ENCODE measurements at places on chromosomes 2 and 18.

- no peak for DNase-seq
These were observed 55.1 kb downstream of the DGKD start for GRCh38 chr2:233409286-233409991.

DNA sequence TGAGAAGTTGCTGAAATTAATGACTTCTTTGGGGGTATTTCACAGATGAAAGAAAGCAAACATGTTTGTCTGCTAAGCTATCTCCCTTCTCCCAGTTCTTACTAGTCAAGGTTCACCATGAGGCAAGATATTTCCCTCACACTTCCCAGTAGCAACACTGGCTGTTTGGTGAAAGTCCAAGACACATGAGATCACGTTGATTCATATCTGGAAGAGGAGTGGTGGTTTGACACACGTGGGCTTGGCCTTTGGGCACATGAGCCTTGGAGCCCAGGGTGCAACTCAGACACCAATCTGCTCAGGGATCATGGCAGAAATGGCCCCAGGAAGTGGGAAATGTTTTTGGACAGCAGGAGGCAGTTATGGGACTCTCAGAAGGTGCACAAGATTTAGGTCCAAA is 66.1 kb upstream of the APCDD1 start:
- no peak for DNase-seq

DNA sequence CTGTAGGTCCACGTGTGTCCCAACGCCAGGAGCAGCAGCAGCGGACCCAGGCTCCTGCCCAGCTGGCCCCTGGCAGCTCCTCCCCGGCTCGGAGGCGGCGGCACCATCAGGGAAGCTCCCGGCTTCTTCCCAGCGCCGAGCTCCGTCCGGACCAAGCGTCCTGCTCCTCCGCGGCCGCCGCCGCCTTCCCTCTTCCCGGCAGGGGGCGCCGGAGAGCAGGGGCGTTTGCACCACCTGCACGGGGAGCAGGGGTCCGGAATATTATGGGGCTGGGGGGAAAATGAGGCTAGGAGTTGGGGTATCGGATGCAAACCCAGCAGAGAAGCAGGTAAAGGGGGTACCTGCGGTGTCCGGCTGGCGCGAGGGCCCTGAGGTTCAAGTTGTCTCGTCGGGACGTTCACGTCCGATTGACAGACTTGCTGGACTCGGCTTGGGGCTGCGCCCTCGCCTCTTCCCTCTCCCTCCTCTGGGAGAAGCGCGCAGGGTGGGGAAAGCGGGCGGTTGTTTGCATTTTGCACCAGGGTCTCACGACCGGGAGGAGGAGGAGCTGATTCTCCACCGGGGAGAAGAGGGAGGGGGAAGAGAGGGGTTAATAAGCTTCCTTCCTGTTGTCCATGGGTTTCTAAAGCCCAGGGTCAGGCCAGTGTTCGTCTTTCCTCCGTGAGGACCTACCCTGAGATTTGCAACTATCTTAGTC is at the start of gene CCBE1:
Gene CCBE1, minus strand, starts transcription at position 188 of the 697 bp plus-strand sequence.
- peak; percentile 10 for DNase-seq

DNA sequence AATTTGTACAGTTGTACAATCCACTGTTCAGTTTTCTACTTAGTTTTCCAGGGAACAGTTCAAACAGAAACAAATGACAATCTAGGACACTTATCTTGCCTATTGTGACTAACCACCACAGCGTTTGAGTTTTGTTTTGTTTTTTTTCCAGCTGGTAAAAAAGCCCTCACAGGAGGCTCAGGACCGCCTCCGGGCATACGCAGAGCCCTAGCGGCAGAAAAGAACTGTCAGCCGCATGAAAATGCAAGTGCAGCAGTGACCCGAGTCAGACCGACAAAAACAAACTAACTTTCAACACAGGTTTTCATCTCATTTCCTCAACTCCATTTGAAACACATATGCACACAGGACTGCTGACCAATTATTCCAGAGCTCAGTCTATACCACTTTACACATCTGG is 68.6 kb downstream of the STEAP3 start:
- no peak for DNase-seq

GRCh38 chr2:140747090-140747489 is 1383.7 kb downstream of the LRP1B start:
- no peak for DNase-seq
